ENCODE measurements at places on chromosomes 2 and 18. TPM values are rescaled to one million over a fixed set of nuclear protein-coding genes. Genes with fewer than 3 reads are reported as not detected.
A peak's percentile ranks its signal among the peaks of the same experiment; 100 is the strongest.

ADAM23 gene
- total RNA-seq, result 3.5 TPM

- peaks cover 13% of the 10 kb centered on the region for H3K4me1 ChIP-seq
- peak overlapping the region; percentile 33 for H3K27ac ChIP-seq
- no peak overlapping the region for H3K4me3 ChIP-seq
Observed at GRCh38 chr2:212958757-212959295, 192.6 kb downstream of the IKZF2 start.

DNA sequence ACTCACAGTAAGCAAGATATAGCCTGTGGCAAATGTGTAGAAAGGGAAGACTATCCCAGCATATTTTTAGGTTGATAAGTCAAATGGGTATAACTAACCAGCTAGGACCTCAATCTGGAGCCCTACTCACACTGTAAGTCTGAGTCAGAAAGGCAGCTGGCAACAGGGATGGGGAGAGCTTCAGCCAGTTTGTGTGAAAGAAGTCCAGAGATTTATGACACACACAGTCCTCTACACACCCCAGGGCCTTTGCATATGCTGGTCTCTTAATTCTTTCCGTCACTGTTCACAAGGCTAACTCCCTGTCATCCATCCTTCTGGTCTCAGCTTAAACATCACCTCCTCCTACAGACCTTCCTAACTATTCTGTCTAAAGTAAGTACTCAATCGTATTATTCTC, 5.9 kb upstream of the TCF4 start:
- DNase-seq, result peak; percentile 45
- no peak overlapping the region for H3K4me3 ChIP-seq
- no peaks in the 10 kb centered on the region for H3K36me3 ChIP-seq
- peaks cover 4% of the 10 kb centered on the region for H3K4me1 ChIP-seq
- no peaks in the 10 kb centered on the region for H3K27me3 ChIP-seq

DNA sequence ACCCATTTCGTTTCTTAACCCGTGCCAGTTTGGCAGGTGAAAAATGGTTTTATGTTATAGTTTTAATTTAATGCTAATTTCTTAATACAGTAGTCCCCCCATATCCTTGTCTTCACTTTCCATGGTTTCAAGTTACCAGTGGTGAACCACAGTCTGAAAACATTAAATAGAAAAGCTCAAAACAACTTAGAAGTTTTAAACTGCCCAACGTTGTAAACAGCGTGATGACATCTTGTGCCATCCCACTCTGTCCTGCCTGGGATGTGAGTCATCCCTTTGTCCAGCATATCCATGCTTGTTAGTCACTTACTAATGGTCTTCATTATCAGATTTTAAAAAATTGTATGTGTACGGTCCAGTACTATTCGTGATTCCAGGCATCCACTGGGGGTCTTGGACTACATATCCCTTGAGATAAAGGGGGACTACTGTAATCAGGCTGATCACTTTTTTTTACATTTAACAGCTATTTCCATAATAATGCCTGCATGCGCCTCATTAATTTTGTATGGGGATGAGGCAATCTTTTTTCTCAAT, 31.9 kb downstream of the SLC66A3 start:
- H3K27me3 ChIP-seq, result no peaks in the 10 kb centered on the region
- no peak overlapping the region for H3K4me3 ChIP-seq
- H3K36me3 ChIP-seq, result peaks cover 27% of the 10 kb centered on the region

DNA sequence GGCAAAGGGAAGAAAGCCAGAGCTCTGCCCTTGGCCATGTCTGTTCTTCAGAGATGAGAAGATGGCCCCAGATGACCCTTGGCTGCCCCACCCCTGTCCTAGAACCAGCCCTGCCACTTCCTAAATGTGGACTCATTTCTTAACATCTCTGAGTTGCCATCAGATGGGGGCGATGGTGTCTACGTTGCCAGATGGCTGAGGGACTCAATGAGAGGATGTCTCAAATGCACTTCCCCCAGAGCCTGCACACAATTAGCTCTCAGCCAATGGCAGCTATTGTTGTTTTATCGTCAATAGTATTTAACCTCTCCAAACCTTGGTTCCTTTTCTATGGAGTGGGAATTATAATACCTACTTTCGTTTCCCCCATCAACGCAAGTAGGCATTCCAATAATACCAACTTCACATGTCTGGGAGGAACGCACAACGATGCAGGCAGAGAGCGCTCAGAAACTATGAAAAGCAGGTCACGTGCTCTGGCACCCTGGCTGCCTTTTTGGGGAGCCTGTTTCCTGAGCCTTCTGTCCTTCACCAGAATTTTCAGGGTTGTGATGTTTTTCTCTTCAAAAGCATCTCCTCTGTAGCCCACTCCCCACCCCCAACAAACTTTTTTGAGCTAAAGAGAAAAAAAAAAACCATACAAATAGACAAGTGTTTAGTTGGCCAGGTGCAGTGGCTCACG, 100.3 kb downstream of the MCFD2 start:
- no peaks in the 10 kb centered on the region for H3K27me3 ChIP-seq
- peaks cover 37% of the 10 kb centered on the region for H3K4me1 ChIP-seq
- no peak for DNase-seq
- H3K4me3 ChIP-seq, result no peak overlapping the region
- H3K36me3 ChIP-seq, result no peaks in the 10 kb centered on the region

GRCh38 chr2:196500686-196501431, 138.7 kb upstream of the CCDC150 start:
- H3K36me3 ChIP-seq, result no peaks in the 10 kb centered on the region
- H3K27me3 ChIP-seq, result no peaks in the 10 kb centered on the region
- H3K4me3 ChIP-seq, result peak overlapping the region; percentile 18

GRCh38 chr2:101408925-101409324, 21.6 kb upstream of the CREG2 start:
- H3K4me1 ChIP-seq, result 0 out of 2 replicates have a peak, but pooled peaks cover 3% of the 10 kb centered on the region
- no peaks in the 10 kb centered on the region for H3K27me3 ChIP-seq
- no peak overlapping the region for H3K4me3 ChIP-seq

DNA sequence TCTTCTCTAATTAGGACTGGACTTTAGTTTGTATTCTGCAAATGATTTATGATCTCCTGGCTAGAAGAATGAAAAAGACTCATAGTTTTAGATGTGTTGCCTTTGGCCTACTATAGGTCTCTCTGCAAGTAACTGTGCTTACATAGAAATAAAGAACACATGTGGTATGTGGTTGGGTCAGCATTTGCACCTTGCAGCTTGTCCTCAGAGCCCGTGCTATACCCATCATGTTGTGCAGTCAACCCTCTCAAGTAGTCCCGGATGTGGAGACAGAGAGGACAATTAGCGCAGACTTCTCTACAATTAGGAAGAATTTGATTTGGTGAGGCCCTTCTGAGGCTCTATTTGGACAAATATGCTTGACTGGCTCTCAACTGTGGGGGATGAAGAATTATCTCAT, 203.7 kb upstream of the ITGA4 start:
- no peaks in the 10 kb centered on the region for H3K27me3 ChIP-seq
- H3K4me3 ChIP-seq, result no peak overlapping the region
- no peaks in the 10 kb centered on the region for H3K36me3 ChIP-seq
- no peak overlapping the region for H3K27ac ChIP-seq

GRCh38 chr2:176892676-176893226, 319.8 kb upstream of the HNRNPA3 start:
- H3K4me3 ChIP-seq, result no peak overlapping the region
- no peaks in the 10 kb centered on the region for H3K27me3 ChIP-seq
- H3K27ac ChIP-seq, result no peak overlapping the region
- no peaks in the 10 kb centered on the region for H3K36me3 ChIP-seq
- H3K4me1 ChIP-seq, result no peaks in the 10 kb centered on the region

DNA sequence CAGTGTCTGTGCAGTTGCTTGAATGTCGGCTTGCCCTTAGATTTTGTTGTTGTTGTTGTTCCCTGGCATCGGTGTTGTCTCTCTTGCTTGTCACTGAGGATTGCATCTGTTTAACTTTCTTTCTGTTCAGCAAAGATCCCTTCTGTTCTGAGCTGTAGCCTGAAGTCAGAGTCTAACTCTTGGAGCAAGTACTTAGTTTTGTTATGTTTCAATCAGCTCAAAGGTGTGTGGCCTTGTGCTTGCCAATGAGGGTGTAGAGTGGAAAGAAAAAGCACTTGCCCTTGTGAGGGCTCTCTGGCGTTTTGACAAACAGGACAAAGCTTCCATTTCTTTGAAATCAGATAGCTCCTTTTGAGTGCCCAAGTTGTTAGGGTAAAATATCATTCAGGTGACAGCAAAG, 757.1 kb upstream of the CDH7 start:
- H3K27ac ChIP-seq, result no peak overlapping the region
- H3K27me3 ChIP-seq, result no peaks in the 10 kb centered on the region
- DNase-seq, result no peak
- H3K36me3 ChIP-seq, result no peaks in the 10 kb centered on the region
- H3K4me3 ChIP-seq, result no peak overlapping the region
